ENCODE measurements at places on chromosomes 13 and 19. TPM values are rescaled to one million over a fixed set of nuclear protein-coding genes. Genes with fewer than 3 reads are reported as not detected.

PSG2 gene
- total RNA-seq, result not detected

ZNF14 gene
- 5.6 TPM for total RNA-seq

FUT3 gene
- total RNA-seq, result not detected

TLE6 gene
- total RNA-seq, result 3.5 TPM

DNA sequence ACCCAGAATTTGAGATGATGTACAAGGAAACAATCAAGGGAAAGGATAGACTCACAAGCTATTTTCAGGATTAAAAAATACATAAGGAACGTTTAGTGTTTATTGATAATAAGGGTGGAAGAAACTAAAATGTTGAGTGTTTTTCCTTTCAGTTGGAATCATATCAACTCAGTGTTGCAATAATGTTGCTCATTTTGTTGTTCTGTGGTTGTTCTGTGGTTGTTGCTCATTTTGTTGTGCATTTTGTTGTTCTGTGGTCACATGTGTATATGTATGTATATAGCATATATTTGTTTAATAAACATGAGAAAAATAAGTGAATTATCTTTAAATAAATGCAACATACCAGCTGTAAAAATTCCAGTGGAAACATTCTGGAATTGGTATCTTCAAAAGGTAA, 262.4 kb upstream of the SPRY2 start:
- H3K4me3 ChIP-seq, result no peak overlapping the region
- DNase-seq, result no peak
- no peaks in the 10 kb centered on the region for H3K36me3 ChIP-seq
- H3K27me3 ChIP-seq, result no peaks in the 10 kb centered on the region
